ENCODE measurements at places on chromosomes 5 and 9.

DNA sequence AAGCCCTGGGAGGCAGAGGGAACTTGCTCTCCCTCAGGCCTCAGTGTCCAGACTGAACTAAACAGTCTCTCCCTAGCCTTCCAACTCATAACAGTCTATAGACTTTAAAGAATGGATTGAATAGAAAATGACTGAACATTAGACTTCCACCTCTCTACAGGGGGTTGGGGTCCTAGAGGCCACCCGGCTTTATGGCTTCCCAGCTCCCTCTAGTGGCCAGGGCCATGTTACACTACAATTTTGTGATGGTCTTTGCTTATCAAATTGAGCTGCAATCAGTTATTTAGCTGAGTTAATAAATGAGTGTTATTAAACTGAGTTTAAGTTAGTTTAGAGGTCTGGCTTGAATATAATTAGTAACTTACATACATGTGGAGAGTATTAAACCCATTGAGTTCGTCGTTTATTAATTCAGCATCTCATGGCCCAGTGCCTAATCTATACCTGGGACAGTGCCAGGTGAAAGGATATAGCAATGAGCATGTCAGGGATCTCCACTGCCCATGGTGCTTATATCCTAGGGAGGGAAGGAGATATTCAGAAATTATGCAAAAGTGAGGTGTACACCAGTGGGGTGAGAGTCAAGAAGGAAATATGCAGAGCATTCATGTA, 105.2 kb downstream of the SH3TC2 start:
- DNase-seq, result peak; percentile 23

DNA sequence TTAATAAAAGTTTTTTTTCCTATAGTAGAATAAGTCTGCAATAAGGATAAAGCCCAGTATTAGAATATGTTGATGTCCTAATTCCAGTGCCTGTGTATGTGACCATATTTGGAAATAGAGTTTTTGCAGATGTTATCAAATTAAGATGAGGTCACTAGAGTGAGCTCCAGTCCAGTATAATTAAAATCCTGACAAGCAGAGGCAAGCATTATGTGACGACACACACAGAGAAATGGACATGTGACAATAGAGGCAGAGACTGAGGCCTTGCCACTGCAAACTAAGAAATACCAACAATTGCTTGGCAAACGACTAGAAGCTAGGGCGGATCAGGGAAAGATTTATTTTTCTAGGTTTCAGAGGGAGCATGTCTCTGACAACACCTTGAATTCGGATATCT, 216.4 kb upstream of the CYLC2 start:
- DNase-seq, result no peak

- DNase-seq, result no peak
These were observed 59.2 kb downstream of the PHAX start for GRCh38 chr5:126659805-126660482.

GRCh38 chr9:129834489-129835127, 467 bp downstream of the C9orf78 start:
- DNase-seq, result no peak

DNA sequence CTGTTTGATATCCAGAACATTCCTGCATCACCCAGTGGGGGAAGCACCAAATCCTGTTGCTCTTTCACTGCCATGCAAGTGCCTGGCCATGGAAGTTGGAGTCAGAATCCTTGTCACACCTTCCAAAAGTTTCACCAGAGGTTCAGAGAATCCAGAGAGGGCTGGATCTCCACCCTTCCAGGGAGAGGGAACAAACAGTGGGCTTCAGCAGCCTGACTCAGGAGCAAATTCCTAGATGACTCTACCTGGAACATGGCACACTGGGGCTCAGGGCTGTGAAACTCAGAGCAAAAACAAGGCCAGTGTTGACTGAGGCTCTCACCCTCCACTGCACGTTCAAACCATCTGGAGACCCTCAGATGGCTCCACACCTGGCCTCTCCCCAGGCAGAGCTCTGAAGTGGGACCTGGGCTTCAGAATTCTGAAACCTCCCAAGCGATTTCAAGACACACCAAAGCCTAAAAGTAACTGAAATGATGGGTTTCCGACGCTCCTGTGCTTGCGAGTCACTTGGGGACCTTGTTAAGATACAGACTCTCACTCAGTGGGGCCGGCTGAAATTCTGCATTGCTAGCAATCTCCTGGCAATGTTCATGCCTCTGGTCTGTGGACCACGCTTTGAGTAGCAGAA, 205.9 kb downstream of the AUH start:
- DNase-seq, result no peak
